Panc1 (cell line): ENCODE measurements at places on chromosomes 5 and 9.

DNA sequence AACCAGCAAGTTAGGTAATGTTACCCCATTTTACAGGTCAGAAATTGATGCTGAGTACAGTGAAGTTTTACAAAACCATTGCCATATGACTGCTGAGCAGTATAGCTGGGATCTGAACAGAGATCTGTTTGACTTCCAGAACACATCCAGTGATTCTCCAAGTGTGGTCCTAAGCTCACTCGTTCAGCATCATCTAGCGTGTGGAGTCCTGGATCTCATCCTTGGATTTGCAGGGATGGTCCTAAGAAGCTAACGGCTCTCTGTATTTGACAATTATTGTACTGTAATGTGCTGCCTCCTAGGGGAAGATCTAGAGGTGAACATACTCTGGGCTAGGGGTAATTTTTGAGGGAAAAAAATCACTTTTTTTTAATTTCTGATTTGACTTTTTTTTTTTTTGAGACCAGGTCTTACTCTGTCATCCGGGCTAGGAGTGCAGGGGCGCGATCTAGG lies 1.4 kb downstream of the SLC26A2 start:
- peak; percentile 41 for DNase-seq

- no peak for DNase-seq
These were observed 4.4 kb downstream of the MUSK start for GRCh38 chr9:110672873-110673510.

DNA sequence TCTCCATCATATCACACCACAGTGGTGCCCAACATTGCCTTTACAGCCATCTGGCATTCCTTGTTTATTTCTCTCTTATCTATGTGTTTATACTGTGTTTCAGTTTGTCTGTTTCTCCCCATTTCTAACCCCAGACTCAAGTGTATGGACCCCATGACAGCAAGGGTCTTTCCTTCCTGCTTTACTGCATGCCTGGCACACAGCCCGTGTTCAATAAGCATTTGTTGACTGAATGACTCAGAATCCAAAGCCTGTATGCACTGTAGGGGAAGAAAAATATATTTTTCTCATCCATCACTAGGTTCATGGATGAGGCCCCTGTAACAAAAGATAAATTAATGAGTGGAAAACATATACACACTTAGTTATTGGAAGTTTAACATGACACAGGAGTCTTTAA lies 190.8 kb upstream of the SEMA6A start:
- DNase-seq = no peak

- DNase-seq = no peak
These were observed 77.7 kb upstream of the IL17B start for GRCh38 chr5:149456597-149457392.

DNA sequence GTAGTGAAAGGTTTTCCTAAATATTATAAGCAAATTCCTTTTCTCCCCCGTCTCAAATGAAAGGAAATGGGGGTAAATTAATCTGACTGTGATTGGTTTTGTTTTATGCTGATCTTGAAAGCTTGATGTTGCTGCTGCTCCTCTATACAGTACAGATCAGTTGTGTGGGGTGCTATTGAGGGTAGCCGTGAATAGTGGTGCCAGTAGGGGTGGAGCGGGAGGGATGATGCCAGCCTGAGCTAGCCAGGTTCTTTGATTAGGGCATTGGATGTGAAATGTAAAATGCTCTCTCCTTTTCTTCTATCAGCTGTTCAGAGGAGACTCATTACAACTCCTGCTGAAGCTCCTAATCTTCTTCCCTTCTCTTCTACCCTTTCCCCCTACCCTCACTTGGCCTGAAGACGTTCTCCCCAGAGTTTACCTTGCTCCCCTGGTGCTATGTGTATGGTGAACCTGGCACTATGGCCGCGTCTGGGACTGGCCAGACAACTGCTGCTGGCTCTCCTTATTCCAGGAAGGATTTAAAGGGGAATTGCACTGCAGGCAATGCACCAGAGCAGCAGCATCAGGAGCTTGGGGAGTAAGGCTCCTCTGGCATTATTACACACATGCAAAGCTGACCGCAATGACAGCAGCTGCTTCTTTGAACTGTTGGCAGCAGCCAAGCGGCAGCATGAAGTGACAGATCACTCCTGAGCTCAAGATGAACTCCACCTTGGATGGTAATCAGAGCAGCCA lies 566 bp downstream of the GPR21 start:
- no peak for DNase-seq

DNA sequence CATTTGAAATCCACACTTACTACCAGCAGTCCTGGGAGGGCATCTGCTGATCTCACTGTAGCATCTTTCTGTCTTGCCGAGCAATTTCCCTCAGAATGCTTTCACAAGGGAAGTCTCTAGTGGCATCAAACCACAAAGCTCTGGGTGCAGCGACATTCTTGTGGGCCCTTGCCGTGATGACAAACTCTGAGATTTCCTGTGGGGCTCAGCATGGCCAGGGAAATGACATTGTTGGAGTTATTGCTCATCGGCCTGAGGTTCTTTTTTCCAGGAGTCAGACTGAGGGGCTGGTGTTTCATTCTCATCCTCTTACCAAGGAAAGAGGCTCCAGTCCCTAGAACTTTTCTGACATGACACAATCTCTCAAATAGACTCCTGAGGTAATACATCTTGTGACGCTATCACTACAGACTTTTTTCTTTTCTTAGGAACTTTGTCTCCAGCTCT lies 51.4 kb downstream of the PFDN1 start:
- DNase-seq = peak; percentile 82

DNA sequence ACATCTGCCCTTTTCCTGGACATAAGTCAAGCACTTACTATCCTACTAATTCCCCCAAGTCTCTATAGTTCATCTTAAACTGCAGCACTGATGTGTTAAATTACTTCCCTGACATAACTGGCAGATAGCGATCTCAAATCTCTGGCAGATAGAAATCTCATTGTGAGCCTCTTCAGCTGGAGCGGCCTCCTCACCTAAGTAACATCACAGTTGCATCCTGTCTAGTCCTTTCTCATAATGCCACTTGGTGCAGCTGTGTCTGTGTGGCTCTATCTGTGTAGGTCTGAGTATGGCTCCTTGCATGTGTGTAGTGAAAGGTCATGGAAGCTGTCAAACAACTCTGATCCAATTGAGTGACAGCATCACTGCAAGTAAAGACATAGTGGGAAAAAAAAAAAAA lies 53.6 kb upstream of the FST start:
- no peak for DNase-seq

GRCh38 chr9:137069508-137070091 lies 757 bp downstream of the SAPCD2 start:
- DNase-seq = no peak

GRCh38 chr5:145699846-145700245 lies 135.3 kb downstream of the PRELID2 start:
- no peak for DNase-seq

GRCh38 chr5:132421462-132421861 lies 52.0 kb downstream of the SLC22A5 start:
- no peak for DNase-seq

DNA sequence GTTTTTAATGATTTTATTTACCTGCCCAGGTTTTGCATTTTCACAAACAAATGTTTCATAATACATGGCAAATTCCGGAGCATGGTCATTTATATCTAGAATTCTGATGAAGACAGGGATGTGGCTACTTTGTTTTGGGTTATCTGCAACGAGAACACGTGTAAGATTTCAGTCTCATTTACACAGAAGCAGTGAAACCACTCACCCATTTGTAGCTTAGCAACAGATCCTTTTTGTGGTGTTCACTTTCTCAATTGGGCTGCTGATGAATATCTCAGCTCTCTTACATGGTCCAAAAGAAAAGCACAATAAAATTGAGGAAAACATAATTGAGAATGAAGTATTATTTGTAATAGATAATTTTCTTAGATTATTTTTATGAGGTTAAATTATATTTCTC lies 148.6 kb downstream of the CDH9 start:
- DNase-seq = no peak

DNA sequence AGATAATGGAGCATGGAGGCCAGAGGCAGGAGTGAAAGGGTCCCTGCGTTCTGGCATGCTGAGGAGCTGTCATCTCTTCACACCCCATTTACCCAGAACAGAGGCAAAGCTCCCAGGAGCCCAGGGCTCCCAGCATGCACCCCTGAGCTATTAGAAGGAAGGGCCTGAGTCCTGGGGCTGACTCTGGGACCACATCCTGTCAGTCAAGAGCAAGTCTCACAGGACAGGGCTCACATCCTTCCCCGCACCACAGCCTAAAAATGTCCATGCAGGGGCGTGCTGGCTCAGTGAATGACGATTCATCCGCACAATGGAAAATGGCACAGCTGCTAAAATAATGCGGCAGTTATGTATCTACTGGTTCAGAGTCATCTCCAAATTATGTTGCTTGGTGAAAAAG lies 31.4 kb downstream of the CAMK2A start:
- DNase-seq = no peak

GRCh38 chr5:150243590-150243989 lies 46.0 kb downstream of the CAMK2A start:
- no peak for DNase-seq

GRCh38 chr5:109656829-109657228 lies 32.9 kb upstream of the MAN2A1 start:
- no peak for DNase-seq
